ENCODE measurements at places on chromosomes 7 and 10. TPM values are rescaled to one million over a fixed set of nuclear protein-coding genes. Genes with fewer than 3 reads are reported as not detected.

Gene RAPGEF5
- polyA plus RNA-seq: 37.6 TPM

Gene MDFIC
- polyA plus RNA-seq: 30.6 TPM

Gene SYT15B
- polyA plus RNA-seq: 1.1 TPM

Gene ABCB1
- 27.4 TPM for polyA plus RNA-seq

Gene SNX10
- polyA plus RNA-seq: 20.6 TPM

Gene AS3MT
- polyA plus RNA-seq: 21.8 TPM

Data from left kidney (tissue), 8 donors.